ENCODE measurements at places on chromosomes 11 and 22.

DNA sequence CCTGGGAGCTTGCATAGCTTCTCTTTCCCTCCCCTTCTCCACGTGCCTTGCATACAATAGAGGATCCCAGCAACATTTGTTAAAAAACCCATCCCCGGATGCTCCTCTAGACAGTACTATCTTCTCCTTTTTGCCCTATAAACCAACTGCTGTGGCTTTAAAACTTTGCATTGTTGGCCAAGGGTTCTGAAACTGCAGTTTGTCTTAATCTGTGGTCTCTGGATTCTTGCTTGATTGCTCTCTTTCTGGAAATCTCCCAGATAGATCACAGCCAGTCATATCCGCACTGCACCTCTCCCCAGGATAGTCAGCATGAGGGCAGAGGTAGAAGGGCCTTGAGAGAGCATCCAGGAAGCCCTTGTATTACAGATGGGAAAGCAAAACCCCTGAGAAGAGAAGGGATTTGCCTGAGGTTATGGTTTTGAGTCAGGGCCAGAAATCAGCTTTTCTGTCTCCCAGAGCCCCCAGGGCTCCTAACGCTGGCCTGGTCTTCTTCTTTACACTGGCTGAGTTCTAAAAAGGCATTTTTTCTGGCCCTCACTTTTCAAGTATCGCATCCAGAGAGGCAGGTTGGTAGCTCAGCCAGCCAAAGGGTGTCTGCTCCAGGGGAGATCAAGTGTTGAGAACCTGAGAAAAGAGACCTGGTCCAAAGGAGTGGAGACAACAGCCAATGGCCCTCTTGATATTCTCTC is 70.6 kb downstream of the ADM start:
- peak; percentile 97 for DNase-seq

- peak; percentile 40 for DNase-seq
These were observed 46.8 kb downstream of the PKNOX2 start for GRCh38 chr11:125211191-125211947.

DNA sequence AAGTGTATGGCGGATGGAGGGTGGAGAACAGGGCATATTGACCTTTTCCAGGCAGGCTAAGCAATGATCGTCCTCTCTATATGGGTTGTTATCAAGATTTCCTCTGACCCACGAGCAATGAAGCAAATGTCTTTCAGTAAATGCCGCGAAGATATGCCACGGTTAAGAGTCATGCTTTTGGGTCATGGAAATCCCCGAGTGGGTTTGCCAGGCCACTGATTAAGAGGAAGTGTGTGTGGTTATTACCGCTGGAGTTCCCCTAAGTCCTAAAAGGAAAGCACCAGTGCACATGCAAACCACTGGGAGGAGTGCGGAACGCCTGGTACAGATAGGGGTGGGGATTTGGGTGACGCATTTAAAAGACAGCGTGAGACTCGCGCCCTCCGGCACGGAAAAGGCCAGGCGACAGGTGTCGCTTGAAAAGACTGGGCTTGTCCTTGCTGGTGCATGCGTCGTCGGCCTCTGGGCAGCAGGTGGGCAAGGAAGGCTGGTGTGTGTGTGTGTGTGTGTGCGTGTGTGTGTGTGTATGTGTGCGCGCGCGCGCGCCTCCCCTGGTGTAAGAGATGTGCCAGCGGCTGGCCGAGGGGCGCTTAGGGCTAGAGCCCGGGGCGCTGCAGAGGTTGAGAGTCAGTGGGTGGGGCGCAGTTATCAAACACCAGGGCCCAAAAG is at the start of gene BIRC3:
Gene BIRC3 (plus strand): TSS at position 386 of the 669 bp plus-strand sequence. CDS start 7,026 bp downstream, outside the sequence.
- peak; percentile 95 for DNase-seq

DNA sequence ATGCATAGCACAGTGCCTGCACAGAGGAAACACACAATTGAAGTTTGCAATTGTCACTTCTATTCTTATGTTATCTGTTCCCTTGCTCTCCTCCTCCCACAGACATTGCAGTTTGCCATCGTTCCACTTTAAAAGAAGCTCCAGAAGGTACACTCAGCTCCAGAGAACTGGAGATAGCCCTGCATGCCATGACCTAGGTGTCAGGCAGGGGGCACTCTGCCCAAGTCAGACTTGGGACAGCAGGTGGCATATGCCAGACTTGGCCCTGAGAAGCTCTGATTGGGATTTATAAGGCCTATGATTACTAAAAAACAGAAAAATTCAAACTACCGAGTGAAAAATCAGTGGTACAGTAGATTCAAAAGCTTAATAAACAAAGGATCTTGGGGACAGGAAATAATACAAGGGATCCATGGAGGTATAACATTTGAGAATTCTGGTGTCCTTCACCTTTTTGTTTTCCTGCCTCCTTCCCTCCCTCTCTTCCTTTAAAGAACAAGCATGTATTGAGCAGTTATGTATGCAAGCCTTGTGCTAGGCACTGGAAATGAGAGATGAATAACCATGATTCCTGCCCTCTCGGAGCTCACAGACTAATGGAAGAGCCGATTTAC is 40.0 kb downstream of the TENM4 start:
- peak; percentile 39 for DNase-seq

GRCh38 chr22:25081409-25081824 is 118.2 kb upstream of the CRYBB3 start:
- DNase-seq: no peak

DNA sequence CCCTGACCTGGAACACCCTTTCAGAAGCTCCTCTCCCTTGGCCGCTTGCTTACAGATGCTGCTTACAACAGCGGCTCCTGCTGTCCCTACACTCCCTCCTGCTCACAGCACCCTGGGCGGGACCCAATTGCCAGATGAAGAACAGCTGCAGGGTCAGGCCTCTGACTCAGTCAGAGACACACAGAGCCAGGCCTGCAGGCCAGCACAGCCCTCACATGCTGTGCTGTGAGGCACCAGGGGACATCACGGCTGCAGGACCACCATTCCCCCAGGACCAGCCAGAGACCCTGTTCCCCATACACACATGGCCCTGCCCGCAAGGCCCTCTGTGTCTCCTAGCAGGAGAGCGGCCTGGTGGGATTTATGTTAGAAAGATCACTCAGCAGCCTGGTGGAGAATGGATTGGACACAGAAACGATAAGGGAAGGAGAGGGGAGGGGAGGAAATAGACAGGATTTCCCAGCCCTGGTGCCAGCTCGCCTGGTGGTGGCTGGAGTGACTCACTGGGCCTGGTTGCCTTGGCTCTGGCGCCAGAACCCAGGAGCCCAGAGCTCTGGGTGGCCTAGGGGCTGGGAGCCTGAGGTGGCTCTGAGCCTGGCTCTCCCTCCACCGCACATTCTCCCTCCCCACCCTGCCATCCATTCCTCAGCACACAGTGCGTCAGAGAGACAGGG is 6.7 kb downstream of the CAPN5 start:
- peak; percentile 94 for DNase-seq

DNA sequence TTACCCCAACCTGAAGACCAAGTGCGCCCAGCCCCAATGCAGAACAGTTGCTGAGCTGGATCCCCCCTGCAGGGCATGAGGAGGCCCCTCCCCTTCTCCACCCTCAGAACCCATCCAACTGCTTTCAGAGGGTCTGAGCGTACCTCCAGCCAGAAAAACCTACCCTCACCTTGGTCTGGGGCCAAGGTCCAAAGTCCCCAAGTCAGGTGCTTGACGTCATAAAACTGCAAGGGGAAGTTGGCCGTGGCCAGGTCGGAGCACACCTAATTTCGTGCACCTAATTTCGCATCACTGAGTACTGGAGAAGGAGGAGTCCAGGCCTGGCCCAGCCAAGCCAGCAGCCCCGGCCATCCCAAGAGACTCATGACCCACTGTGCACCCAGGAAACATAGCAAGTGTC is 289.8 kb downstream of the CTTN start:
- no peak for DNase-seq

- no peak for DNase-seq
These were observed 98.1 kb downstream of the ZBTB16 start for GRCh38 chr11:114157476-114158050.

DNA sequence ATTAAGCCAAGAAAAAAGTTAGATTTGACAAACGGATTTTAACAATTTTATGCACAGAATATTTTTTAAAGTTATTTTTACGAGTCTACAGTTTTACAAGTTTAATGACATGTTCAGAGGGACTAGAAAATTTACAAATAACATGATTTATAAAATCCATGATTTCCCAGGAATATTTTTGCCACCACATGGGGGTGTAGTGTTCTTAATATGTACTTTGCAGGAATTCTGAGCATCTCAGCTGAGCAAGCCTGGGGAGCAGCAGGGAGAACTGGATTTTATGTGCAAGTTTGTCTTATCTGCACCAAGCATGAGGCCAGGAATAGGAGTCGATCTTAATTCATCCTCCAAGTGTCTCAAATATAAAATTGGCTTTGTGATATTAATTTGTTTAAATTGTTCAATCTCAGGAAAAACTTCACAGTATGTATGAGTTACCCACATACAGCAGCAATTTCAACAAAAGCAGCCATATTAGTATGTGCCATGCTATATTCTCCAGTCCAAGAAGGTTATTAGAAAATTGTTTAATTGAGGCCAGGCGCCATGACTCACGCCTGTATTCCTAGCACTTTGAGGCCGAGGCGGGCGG is 826.3 kb downstream of the DLG2 start:
- peak; percentile 58 for DNase-seq

DNA sequence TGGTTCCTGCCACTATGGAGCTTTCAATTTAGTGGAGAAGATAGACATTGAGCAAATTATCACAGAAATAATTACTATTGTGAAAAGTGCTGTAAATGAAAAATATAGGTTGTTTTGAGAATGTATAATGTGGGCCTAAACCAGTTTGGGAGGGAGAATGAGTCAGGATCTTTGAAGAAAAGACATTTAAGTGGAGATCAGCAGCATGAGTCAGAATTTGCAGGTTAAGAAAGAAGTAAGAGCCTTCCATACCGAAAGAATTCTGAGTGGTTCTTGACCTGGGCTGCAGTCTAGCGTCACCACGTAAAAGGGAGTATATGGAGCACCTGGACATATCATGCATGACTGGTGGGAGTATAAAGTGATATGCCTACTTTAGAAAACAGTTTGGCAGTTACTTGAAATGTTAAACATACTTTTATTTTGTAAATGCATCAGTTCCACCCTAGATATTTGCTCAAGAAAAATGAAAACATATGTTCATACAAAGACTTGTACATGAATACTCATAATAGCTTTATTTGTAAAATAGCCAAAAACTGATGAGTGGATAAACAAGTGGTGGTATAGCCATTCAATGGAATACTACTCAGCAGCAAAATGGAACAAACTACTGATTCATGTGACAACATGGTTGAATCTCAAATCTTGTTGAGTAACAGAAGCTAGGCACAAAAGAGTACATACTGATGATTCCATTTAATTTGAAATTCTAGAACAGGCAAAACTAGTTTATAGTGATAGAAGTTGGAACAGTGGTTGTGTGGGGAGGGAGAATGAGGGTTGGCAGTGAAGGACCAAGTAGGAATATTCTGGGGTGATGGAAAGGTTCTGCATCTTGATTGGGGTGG is 99.2 kb downstream of the STIM1 start:
- DNase-seq: no peak

GRCh38 chr11:27898166-27898565 is 197.9 kb upstream of the BDNF start:
- DNase-seq: no peak

DNA sequence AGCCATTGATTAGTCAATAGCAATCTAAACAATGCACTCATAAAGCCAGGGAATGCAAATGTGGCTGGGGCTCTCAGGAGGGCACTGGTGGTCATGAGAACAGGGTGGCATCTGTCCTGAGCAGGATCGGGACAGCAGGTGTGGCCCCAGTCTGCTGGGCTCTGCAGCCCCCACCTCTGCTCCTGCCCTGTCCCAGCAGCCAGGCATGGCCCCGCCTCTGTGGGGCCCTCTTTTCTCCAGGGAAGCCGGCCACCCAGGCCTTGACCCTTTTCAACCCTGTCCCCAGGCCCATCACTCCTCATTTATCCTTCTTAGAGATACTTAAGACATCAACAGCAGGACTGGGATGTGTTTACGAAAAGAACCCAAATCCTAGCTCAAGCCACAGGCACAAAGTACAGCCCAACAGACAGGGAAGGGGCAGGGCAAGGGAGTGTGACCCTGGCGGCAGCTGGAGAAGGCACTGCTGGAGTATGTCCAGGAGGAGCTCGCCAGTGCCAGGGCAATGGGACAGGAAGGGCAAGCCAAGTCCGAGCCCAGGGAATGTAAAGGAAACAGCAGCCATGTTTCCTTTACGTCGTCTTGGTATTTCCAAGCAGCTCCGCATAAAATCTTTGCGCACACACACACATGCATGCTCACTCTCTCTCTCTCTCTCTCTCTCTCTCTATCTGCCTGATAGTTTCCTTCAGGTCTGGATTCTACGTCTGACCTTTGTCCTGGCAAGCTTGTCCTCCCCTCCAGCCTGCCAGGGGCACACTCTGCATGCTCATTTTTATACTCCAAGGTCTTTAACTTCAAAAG is 59.9 kb downstream of the DGCR2 start:
- no peak for DNase-seq

GRCh38 chr11:86999859-87000753 is 37.6 kb upstream of the TMEM135 start:
- peak; percentile 73 for DNase-seq

DNA sequence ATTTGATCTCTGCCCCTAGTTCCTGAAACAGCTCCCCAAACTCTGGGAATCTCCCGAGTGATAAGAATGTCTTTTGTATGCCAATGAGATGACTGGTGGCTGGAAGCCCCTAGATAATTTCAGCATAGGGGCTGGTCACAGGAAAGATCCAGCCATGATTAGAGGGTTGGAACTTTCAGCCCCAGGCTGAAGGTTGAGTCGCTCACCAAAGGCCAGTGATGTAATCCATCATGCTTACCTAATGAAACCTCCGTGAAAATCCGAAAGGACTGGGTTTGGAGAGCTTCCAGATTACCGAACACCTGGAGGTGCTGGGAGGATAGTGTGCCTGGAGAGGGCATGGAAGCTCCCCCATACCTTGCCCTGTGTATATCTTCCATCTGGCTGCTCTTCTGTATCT is 26.0 kb downstream of the LRRC32 start:
- no peak for DNase-seq

DNA sequence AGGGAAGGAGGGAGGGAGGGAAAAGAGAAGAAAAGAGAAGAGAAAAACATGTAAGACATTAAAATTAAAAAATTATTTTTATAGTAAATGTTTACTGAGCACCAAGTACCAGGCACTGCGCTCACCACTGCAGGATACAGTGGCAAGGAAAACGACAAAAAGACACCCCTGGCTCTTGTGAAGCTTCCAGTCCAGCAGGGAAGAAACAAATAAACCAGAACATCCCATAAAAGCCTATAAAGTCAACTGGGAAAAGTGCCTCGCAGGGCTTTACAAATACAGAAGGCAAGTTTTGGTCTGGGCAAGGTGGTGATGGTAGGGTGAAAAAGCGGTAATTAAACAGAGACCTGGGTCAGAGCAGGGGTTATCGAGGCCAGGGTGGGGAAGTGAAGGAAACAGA is 33.6 kb downstream of the LARGE1 start:
- DNase-seq: no peak

GRCh38 chr11:102610200-102610599 is 14.9 kb downstream of the MMP20 start:
- DNase-seq: no peak

- no peak for DNase-seq
These were observed 384.5 kb upstream of the KIRREL3 start for GRCh38 chr11:127385071-127385470.

DNA sequence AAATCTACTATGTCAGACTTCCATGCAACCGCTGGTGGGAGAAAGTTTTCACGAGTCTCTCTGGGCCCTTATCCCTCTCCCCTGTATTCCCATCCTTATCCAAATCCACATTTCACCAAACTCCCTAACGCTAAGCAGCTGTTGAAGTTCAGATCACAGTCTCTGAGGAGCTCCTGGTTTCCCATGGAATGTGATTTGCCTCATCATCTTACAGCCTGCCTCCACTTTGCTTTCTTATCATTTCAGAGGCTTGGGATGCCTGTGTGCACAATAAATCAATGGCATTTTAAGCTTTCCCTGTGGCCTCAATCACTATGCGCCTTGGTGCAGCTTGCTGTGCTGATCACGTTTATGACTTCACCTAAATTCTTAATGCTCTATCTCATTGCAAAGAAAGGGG is 352.4 kb upstream of the FAT3 start:
- no peak for DNase-seq
